NAMALWA (cell line): ENCODE measurements at places on chromosomes 12 and 14.
A peak's percentile ranks its signal among the peaks of the same experiment; 100 is the strongest.

DNA sequence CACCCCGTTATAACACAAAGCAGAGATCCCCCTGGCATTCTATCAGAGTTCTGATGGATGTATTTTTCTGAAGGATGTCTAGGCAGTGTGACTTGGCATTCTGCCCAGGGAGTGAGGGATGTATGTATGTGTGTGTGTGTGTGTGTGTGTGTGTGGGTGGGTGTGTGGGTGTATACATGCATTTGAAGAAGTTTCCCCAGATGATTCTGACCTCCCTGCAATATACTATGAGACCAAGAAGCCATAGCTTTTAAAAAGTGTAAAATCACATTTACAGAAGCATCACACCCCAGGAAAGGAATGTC is 59.7 kb upstream of the NAP1L1 start:
- DNase-seq = no peak

DNA sequence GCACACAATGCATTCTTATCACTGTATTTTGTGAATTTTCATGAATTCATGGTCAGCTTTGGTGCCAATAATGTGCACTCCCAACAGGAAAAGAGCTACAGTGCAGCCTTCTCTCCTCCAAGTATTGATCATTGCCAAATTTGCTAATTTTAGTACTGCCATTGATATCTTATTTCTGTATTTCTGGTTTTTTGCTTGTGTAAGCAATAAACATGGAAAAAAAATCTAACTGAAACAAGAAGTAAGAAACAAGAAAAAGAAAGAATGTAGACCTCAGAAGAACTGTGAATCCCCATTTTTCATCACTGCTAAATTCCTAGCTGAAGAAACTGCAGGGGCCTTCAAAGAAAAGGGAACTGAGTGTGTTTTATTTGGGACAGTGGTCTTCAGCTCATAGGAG is 161.2 kb downstream of the METTL25 start:
- no peak for DNase-seq

- no peak for DNase-seq
These were observed 78.9 kb downstream of the SNAPC1 start for GRCh38 chr14:61841145-61841544.

DNA sequence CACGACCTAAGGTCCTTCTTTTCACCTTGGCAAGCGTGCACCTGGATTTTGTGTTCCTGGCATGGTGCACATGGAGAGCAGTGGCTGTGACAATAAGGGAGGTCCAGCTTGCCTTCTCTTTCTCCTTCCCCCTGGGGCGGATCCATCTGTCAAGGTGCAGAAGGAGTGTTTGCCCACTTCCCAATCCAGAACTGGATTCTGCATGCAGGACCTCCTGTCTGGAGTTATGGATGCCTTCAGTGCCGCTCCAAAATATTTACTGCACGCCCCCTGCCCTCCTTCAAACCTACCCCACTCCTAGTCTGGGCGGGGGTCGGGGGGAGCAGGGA is 192.7 kb downstream of the DPF3 start:
- DNase-seq = no peak

DNA sequence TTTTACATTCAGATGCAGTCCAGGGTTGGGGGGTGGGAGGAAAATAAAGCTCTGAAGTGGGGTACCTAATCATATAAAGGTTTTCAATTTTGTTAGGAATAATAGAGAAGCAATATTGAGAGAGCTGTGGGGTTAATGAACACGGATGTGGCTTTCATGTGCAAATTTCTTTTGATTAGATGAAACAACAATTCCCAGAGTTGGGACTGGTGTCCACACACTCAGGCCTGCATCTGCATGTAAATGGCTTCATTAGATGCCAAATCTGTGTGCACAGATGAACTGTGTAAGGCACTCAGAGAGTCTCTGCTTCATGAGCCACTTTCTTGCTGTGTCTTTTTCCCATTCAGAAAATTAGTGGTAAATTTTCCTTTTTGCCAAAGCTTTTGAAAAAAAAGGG is 377.1 kb upstream of the NOVA1 start:
- DNase-seq = no peak

DNA sequence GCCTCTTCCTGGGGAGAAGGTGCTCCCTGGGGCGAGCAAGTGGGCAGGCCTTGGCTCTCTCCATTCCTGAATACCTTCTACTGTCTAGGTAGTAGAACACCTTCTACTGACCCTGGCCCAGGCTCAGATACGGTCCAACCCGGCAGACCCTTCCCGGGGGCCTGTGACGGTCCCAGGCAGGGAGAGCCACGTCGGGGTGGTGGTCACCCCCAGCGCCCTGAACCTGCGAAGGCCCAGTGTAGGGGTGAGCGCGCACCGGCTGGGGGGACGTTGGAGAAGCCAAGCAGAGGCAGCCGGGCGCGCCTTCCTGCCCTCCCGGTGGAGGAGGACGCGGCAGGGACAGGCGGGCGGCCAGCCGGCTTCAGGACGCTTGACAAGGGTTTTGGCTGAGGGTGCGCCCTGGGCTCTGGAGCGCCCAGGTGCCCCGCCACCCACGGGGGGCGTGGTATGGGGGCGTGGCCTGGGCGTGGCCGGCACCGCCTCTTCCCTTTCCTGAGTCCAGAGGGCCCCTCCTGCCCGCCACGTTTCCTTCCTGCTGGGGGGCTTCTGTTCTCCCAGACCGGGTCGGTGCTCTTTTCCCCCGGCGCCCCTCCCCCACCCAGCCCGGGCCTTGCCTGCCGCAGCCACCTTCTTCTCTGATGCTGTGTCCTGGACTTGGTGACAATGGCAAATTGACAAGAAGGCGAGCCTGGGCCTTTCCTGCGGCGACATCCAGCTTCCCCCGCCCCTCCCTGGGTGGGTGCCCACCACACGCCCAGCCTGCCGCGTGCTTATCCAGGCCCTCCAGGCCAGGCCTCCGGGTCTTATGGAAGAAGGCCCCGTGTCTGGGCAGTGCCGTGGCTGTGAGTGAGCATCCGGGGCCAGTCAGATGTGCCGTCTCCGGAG is 24.5 kb upstream of the PPP1R13B start:
- DNase-seq = peak; percentile 71

- no peak for DNase-seq
These were observed 61.5 kb upstream of the RASSF8 start for GRCh38 chr12:25896981-25897380.

DNA sequence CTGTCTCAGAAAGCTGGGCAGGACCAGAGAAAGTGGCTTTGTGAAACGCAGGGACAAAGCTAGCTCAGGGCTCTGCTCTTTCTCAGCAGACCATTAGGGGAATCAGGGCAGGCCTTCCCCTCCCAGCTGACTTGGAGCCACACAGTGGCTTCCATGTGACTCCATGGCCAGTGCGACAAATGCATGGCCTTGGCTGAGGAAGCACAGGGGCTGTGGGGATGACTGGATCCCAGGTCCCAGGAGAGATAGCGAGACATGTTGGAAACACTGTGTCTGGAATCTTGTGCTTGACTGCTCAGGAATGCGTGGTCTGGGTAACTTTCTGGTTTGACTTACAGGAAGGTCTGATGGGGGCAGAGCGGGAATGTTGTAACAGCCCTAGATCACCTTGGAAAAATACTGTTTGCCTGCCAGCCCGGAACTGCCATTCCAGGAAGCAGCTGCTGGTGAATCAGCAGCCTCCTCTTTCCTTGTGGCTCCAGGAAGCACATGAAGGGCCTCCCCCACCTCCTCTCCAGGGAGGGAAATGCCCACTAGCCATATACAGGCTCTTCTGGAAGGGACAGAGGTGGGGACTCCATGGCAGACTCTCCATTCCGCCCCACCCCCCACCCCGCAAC is 133.5 kb upstream of the HIF1A start:
- no peak for DNase-seq

DNA sequence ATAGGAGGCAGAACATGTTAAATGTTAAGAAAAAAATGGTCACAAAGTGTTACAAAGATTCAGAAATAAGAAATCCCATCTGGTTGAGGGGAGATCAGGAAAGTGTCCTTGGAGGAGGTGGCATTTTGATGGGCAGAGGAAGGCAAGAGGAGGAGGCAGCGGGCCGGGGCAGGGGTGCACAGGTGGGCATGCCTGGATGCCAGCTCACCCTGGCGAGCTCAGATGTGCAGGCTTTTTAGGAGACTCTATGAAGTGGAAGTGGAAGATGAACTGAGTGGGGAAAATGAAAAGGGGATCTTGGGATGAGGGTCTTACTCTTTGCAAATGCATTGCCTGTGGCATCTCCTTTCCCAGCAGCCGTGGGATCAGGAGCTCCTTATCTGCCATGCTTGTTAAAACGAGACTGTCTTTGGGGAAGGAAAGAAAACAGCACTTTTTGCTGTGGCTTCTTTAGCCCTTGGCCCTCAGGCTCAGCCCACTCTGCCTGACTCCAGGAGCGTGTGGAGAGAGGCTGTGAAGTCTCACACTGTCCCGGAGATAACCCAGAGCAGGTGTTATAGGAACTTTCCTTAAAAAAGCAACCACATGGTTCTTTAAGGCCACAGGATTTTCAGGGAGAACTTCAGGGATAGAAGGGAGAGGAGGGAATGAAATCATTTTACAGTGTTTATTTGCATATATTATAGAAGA is 62.6 kb downstream of the ELK3 start:
- DNase-seq = no peak

DNA sequence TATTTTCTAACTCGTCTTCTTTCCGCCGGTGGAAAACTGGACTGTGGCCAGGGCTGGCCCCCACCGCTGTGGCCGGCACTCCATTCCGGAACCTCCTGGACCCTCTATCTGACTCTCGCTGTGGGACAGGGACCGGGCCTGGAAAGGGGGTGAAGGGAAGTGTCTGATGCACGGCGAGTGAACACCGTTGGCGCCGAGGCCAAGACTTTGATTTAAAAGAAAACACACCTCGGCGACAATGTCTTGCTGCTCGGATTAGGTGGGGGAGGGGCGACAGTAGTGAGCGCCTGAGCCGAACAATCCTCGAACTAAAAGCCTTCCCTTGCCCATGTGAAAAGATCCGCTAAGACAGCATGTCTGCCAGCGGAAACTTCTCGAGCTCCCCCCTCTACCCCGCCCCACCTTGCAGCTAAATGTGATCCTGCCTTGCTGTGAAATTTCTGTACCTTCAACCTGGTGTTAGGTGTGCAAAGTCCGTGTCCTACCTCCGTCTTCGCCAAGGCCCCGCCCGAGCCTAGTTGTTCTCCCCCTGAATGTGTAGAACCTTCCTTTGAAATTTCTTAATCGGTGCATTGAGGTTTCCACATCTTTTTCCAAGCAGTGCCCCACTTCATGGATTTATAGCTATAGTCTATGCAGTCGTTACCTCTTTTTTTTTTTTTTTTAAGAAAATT is 862 bp upstream of the HOTAIR start:
- DNase-seq = no peak

GRCh38 chr12:108966378-108967151 is 54.3 kb downstream of the SVOP start:
- DNase-seq = no peak

GRCh38 chr12:108801736-108802100 is 55.7 kb downstream of the SSH1 start:
- no peak for DNase-seq

GRCh38 chr12:75959060-75959459 is 72.5 kb downstream of the PHLDA1 start:
- no peak for DNase-seq

DNA sequence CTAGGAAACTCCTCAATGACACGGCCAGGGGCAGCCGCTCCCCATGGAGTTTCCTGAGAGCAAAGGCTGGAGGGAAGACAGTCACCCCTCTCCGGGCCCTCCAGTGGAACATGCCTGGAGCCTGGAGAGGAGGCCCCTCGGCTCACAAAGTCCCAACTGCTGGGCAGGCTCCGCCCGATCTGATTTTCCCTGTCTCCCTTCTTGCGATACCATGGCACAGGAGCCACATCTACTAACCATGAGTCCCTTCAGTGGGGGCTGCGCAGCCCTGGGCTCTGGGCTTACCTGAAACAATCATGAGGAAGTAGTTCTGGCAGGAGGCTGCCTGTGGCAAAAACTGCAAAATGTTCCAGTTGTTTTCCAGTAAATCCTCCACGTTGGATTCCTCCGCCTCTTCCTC is 15.3 kb downstream of the P2RX2 start:
- no peak for DNase-seq

DNA sequence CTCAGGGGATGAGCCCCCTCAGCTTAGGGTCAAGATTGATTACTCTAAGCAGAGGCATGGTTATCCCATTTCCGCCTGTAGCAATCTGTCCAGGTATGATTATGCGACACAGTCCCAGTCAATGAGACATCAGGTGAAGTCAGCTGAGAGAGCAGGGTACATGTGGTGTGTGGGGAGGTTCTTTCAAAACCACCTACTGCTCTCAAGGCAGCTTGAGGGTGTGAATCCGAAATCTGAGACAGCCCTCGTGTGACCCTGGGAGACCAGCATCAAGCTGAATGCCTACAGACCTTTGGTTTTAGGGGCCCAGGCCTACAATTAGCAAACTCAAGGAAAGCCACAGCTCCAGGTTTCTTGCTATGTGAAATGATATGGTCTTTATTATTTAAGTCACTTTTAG is 275.7 kb downstream of the ITPR2 start:
- no peak for DNase-seq

DNA sequence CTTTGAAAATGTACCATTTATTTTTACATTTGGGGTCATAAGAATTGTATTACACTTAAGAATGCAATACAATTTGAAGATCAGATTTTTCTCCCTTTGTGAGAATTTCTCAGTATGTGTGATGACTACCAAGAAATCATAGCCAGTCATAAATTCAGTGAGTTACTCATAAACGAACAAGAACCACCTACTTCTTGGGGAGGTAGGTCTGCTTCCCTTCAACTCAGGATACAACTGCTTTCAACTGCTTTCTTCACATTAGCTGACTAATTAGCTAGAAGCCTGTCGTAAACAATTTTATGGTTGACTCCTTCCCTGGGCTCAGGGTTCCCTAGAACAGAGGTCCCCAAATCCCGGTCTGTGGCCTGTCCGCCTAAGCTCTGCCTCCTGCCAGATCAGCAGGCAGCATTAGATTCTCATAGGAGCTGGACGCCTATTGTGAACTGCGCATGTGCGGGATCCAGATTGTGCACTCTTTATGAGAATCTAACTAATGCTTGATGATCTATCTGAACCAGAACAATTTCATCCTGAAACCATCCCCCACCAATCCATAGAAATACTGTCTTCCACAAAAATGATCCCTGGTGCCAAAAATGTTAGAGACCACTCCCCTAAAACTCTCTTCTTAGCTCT is 3.7 kb downstream of the ANG start:
- DNase-seq = no peak

- DNase-seq = no peak
These were observed 208.6 kb downstream of the GALC start for GRCh38 chr14:87784386-87784785.

GRCh38 chr14:87581298-87581697 is 411.7 kb downstream of the GALC start:
- DNase-seq = no peak

DNA sequence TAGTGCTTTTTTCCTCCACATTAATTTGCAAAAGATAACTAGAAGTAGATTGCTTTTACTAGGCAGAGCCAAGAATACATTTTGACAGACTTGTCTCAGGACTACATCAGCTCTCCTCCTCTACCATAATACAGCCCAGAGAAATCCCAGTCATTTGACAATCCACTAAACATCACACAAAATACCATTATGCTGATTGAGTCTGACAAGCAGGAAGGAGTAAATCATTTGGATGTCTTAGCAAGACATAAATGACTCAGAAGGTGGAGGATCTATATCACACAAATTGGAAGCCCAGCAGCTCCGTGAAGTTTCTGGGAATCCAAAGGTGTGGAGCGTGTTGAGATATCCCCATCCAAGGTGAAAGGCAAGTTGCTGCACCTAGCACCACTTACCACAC is 75.4 kb upstream of the FKBP4 start:
- DNase-seq = no peak

GRCh38 chr14:79825046-79825521 is 386.2 kb downstream of the DIO2 start:
- no peak for DNase-seq
